ENCODE measurements at places on chromosomes 3 and 15. TPM values are rescaled to one million over a fixed set of nuclear protein-coding genes. Genes with fewer than 3 reads are reported as not detected.
A peak's percentile ranks its signal among the peaks of the same experiment; 100 is the strongest.

DNA sequence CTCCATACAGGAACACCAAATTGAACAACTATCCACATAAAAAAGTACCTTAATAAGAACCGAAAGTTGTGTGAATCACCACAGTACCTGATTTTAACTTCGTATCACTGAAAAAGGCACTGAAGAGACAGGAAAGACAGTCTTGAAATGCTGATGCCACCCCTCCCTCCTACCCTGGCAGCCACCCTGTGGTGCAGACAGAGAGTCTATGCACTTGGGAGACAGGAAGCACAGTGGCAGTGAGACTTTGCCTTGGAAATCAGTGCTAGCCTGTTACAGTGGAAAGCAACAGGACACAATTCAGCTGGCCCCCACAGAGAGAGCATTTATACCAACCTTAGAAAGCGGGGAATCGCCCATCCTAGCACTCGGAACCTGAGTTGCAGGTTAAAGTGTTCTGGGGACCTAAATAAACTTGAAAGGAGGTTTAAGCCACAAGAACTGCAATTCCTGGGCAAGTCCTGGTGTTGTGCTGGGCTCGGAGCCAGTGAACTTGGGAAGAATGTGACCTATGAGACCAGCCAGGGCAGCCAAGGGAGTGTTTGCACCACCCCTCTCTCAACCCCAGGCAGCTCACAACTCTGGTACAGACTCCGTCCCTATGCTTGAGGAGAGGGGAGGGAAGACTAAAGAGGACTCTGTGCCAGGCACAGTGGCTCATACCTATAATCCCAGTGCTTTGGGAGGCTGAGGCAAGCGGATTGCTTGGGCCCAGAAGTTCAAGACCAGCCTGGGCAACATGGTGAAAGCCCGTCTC, 240.1 kb downstream of the ISL2 start:
- DNase-seq: peak; percentile 22

GRCh38 chr15:90004671-90005070, 3.5 kb downstream of the ZNF710 start:
- no peak for DNase-seq

GRCh38 chr3:127228866-127229265, 35.9 kb downstream of the PRR23E start:
- no peak for DNase-seq

SLC27A2 gene
- not detected for total RNA-seq

PIERCE2 gene
- total RNA-seq: 6.5 TPM

- no peak for DNase-seq
Observed at GRCh38 chr3:65568497-65568896, 470.2 kb downstream of the MAGI1 start.

DNA sequence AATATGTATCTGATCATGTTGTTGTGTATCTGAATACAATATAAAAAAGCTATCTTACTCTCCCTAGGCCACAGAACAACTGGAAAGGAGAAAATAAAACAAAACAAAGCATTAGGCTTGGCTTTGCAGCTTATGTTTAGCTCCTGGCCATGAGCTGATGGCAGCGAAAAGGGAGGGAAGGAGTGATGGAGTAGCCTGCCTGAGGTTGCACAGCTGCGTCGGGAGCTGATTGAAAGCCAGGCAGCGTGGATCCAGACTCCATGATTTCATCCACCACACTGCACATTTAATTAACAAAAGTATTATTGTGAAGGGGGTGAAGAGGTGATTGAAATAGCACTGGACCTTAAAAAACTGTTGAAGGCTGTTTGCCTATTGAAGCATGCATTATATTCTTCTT, 212.2 kb downstream of the GABRG3 start:
- no peak for DNase-seq

- DNase-seq: no peak
Observed at GRCh38 chr15:28103831-28104230, 4.7 kb upstream of the OCA2 start.

DNA sequence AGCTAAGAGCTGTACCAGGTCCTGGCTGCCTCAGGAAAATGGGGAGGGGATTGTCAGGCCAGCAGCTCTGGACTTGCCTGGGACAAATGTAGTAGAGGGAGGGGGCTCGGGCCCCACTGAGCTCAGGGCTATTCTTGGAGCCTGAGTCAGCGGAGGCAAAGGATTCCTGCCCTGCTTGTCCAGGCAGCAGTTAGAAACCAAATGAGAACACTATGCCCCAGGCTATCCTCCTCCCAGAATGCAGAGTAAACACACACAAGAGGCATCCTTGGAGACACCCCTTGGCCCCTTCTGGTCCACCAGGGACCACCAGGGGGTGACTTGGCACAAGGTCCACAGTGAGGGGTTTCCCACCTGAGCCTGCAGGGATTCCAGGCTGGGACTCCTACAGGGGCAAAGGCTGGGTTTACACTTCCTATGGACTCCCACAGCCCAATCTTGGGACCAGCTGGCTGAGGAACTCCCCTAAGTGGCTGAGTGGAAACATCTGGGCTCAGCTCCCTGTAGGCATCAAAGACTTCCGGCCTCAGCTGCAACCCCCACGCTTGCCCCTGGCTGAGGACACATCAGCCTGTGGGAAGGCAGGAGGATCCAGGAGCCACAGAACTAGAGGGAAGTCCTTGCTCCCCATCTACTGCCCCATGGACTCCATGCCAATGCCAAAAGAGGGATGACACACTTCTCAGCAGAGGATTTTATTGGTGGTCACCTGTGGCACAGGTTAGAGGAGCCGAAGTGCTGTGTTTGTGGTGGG, 3.4 kb upstream of the COL7A1 start:
- peak; percentile 90 for DNase-seq

GALK2 gene
- total RNA-seq: 63.8 TPM

GRCh38 chr3:188978421-188979171, 193.2 kb upstream of the TPRG1 start:
- peak; percentile 26 for DNase-seq

- DNase-seq: no peak
Observed at GRCh38 chr15:99955532-99955931, 222.3 kb upstream of the LYSMD4 start.

CAMP gene
- total RNA-seq: not detected

SLC6A1 gene
- total RNA-seq: not detected

CHRD gene
- 1.3 TPM for total RNA-seq

GRCh38 chr15:90623854-90624253, 93.3 kb upstream of the BLM start:
- DNase-seq: no peak

ALDH1A3 gene
- total RNA-seq: 54.3 TPM

DNA sequence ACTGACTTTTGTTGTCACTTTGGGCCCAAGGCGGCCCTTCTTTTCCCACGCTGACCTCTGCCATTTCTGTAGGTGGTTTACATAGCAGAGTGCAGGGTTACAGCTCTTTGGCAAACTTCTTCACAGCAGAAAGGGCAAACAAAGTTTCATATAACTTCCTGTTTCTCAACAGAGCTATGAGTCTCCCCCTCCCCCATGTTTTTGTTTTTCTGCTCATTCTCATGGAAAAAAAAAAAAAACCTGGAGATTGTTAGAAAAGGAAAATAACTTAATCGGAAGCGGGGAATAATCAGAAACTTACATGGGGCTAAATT, 342.0 kb upstream of the NR2F2 start:
- peak; percentile 11 for DNase-seq

GRCh38 chr15:57599296-57599810, 7.6 kb downstream of the MYZAP start:
- no peak for DNase-seq

DNA sequence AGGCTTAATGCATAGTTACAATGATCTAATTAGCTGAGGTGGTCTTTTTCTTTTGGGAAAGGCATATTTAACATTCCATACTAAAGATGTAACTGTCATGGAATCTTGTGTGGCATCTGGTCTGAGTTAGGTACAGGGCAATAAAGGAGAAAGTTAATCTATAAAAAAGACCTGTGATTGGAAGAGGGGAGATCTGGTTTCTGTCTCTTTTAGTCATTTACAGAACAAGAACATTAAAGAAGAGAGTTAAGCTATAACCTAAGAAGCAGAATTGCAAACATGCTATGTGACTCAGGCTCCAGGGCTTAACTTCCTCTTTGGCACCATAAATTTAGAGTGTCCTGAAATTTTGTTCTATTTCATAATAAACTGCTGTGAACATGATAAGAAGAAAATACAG, 47.2 kb upstream of the MME start:
- DNase-seq: no peak

UBA3 gene
- total RNA-seq: 57.5 TPM

SLC12A1 gene
- total RNA-seq: not detected

RTP1 gene
- total RNA-seq: 0.29 TPM

- DNase-seq: peak; percentile 73
Observed at GRCh38 chr3:98602078-98602678, 8.8 kb upstream of the CPOX start.

GRCh38 chr3:73384091-73384906, 240.4 kb downstream of the PDZRN3 start:
- DNase-seq: no peak

GRCh38 chr15:100026041-100026440, 292.8 kb upstream of the LYSMD4 start:
- no peak for DNase-seq

GRCh38 chr15:31435912-31436628, 109.4 kb downstream of the KLF13 start:
- DNase-seq: no peak

- no peak for DNase-seq
Observed at GRCh38 chr15:81000144-81000623, 539 bp upstream of the TLNRD1 start.

- DNase-seq: no peak
Observed at GRCh38 chr3:134334231-134334900, 39.9 kb downstream of the AMOTL2 start.

DNA sequence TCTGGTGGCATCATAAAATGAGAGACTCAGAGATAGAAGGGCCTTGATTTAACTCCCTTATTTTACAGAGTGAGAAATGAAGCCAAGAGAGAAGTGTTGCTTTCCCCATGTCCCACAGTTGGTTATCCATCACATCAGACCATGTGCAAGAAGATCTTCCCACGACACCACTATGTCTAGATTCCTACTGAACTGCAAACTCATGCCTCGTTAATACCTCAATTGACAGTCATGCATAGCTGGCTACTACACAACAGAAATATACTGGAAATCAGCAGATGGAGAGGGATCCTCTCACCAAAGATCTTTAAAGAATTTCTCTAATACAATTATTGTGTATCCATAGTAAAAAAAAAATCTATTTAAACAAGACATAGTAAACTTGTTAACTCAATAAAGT, 33.3 kb downstream of the PEAK1 start:
- no peak for DNase-seq

- DNase-seq: no peak
Observed at GRCh38 chr3:97646932-97647331, 117.6 kb upstream of the ARL6 start.

DNA sequence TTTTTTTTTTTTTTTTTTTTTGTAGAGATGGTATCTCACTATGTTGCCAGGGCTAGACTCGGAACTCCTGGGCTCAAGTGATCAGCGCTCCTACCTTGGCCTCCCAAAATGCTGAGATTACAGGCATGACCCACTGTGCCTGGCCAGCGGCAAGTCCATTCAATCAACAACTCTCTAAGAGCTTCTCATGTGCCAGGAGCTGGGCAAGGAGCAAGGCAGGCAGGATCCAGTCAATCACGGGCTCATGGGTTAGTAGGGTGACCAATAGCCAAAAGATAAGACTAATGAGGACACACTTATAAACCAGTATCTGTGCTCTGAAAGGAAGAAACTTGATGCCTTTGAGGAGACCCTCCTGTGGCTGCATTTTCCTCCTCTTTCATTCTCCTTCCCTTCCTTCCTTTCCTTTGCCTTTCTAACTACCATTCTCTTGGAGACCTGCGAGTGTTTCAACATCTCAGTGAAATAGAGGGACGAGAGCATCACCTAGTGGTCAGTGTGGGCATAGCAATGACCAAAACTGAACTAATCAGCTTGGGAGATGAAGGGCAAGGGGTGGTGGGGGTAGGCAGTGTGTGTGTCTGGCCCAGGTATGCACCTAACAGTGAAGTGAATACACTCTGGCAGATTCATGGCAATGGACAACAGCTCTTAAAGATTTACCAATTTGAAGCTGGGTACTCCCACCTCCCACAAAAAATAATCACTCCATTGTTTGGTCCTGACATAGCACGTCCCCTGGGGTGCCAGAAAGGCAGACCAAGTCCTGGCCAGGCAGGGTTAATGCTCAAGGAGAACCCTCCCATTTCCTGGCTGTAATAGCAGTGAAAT, 6.3 kb downstream of the RPP25 start:
- peak; percentile 64 for DNase-seq

- DNase-seq: peak; percentile 66
Observed at GRCh38 chr15:38253351-38253781, 730 bp downstream of the SPRED1 start.

GRCh38 chr3:126982126-126982470, 817 bp upstream of the PLXNA1 start:
- no peak for DNase-seq

DNA sequence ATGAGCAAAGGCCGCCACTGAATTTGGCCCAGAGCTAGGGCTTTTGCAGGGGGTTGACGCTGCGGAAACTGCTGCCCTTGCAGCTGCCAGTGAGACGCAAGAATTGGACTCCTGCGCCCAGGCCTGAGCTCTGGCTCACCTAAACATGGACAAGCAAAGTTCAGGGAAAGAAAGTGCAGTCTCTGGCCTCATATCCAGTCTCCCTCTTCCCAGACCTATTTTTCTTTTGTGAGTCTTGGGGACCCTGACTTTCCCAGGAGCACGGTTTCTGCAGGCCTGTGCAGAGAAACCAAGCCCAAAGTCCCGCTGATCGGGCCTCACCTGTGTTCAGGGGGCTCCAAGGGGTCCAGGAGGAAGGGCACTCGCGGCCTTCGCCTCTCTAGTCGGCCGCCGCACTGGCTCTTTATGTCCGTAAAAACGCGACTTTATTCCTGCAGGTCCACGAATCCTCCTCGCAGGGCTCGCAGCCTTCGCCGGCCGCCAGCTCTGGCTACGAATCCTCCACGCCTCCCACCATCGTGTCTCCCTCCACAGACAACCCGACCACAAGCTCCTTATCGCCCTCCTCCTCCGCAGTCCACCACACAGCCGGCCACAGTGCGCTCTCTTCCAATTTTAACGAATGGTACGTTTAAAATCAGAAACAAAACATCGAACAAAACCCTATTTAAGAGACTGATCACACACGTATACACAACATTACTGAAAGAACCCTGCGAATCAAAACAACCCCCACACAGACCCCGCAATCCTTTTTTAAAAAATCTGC, 3.9 kb downstream of the ZIC1 start:
- DNase-seq: no peak

DNA sequence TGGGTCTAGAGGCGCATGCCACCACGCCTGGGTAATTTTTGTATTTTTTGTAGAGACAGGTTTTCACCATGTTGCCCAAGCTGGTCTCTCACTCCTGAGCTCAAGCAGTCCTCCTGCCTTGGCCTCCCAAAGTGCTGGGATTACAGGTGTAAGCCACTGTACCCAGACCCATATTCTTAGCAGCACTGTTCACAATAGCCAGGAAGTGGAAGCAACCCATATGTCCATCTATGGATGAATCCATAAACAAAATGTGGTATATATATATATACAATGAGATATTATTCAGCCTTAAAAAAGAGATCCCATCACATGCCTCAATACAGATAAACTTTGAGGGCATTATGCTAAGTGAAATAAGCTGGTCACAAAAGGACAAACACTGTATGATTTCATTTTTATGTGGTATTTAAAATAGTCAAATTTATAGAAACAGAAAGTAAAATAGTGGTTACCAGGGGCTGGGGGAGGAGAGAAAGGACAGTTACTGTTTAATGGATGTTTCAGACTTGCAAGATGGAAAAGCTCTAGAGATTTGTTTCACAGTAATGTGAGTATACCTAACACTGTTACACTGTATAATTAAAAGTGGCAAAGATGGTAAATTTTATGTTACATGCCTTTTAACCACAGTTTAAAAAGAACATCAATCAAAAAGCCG, 35.7 kb upstream of the GRAMD1C start:
- DNase-seq: no peak

- DNase-seq: no peak
Observed at GRCh38 chr15:78002996-78003395, 74.5 kb downstream of the TBC1D2B start.

- no peak for DNase-seq
Observed at GRCh38 chr3:146139586-146140110, 21.3 kb downstream of the PLOD2 start.

Measured in H4 (cell line).